Endodermal cell (in vitro differentiated cells): ENCODE measurements at places on chromosomes 13 and 19. TPM values are rescaled to one million over a fixed set of nuclear protein-coding genes. Genes with fewer than 3 reads are reported as not detected.
A peak's percentile ranks its signal among the peaks of the same experiment; 100 is the strongest.

The PSG3 gene
- not detected in 3 replicates for total RNA-seq

The SHFL gene
- 7.8 and 8.2 TPM in 2 replicates for total RNA-seq

The CGB7 gene
- total RNA-seq, result 2.9 to 4.6 TPM (median 3.1 TPM) in 3 replicates

GRCh38 chr13:106503272-106503671 is 32.2 kb downstream of the EFNB2 start:
- peaks cover 4% of the 10 kb centered on the region for H3K4me1 ChIP-seq
- no peak overlapping the region for H3K4me3 ChIP-seq
- H3K36me3 ChIP-seq, result no peaks in the 10 kb centered on the region
- no peak for DNase-seq
- no peak overlapping the region for H3K27ac ChIP-seq

- H3K36me3 ChIP-seq, result no peaks in the 10 kb centered on the region
- no peaks in the 10 kb centered on the region for H3K4me1 ChIP-seq
- H3K4me3 ChIP-seq, result no peak overlapping the region
- no peak overlapping the region for H3K27ac ChIP-seq
Observed at GRCh38 chr13:47175172-47175866, 278.5 kb upstream of the HTR2A start.

GRCh38 chr13:62119739-62120700 is 704.4 kb upstream of the PCDH20 start:
- H3K4me1 ChIP-seq, result no peaks in the 10 kb centered on the region
- no peaks in the 10 kb centered on the region for H3K27me3 ChIP-seq
- no peak for DNase-seq
- no peak overlapping the region for H3K27ac ChIP-seq
- no peaks in the 10 kb centered on the region for H3K36me3 ChIP-seq

- peaks cover 17% of the 10 kb centered on the region for H3K36me3 ChIP-seq
- H3K27ac ChIP-seq, result peak overlapping the region; percentile 61
- peak overlapping the region; percentile 75 for H3K4me3 ChIP-seq
- no peaks in the 10 kb centered on the region for H3K27me3 ChIP-seq
Observed at GRCh38 chr19:10624585-10624984, 768 bp upstream of the SLC44A2 start.

- H3K4me1 ChIP-seq, result peaks cover 1% of the 10 kb centered on the region
- H3K27me3 ChIP-seq, result no peaks in the 10 kb centered on the region
- H3K36me3 ChIP-seq, result no peaks in the 10 kb centered on the region
- DNase-seq, result no peak
- H3K4me3 ChIP-seq, result no peak overlapping the region
Observed at GRCh38 chr13:50457415-50458393, 385.8 kb downstream of the DLEU7 start.
